ENCODE measurements at places on chromosomes 12 and 14.

DNA sequence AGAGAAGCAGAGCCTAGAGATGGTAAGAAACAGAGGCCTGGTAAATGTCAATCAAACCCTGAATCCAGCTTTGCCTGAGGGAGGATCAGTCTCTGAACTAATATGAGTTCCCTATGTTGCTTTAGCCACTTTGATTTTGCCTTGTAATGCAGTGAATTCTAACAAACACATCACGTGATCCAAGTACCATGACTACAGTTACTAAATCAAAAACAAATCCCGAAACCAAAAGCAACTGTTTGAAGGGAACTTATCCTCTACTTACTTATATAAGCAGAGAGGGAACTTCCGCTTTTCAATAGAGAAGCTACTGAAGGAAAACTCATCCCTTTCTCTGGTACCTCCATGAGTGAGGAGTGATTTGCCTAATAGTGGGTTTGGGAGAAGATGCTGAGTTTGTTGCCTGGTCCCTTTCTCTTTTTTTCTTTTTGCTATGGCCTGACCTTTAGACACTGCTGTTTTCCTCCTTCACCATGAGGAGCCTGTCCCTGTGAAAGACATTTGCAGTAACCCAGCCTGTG is 7.7 kb upstream of the PPTC7 start:
- DNase-seq, result no peak

GRCh38 chr12:53345486-53346188 is 9.5 kb upstream of the SP7 start:
- DNase-seq, result no peak

GRCh38 chr12:20199780-20200179 is 168.6 kb upstream of the PDE3A start:
- no peak for DNase-seq

GRCh38 chr14:93965946-93966474 is 10.4 kb downstream of the ASB2 start:
- DNase-seq, result no peak

GRCh38 chr12:13727707-13728195 is 253.7 kb downstream of the GRIN2B start:
- DNase-seq, result no peak

DNA sequence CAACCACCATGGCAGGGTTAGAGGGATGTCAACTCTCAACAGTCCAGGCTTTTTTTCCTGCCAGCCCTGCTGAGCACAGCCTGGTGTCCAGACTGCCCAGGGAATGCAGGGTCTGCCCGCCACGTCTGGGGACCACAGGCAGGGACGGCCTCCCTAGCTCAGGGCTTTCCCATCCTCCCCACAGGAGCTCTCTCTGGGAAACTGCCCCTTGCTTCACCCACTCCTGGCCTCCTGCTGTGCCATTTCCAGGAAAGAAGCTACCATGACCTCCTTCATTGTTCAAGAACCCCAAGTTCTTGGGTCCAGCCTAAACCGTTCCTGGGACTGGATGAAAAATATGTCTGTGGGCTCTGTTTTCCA is 4.8 kb downstream of the SCNN1A start:
- DNase-seq, result no peak

- DNase-seq, result no peak
These were observed 8.7 kb downstream of the CLEC7A start for GRCh38 chr12:10121278-10121677.

GRCh38 chr12:13099066-13099843 is 4.2 kb downstream of the GSG1 start:
- DNase-seq, result no peak

- no peak for DNase-seq
These were observed 27.8 kb upstream of the BMAL2 start for GRCh38 chr12:27304856-27305255.

GRCh38 chr14:105209646-105210045 is 28.5 kb upstream of the NUDT14 start:
- no peak for DNase-seq

DNA sequence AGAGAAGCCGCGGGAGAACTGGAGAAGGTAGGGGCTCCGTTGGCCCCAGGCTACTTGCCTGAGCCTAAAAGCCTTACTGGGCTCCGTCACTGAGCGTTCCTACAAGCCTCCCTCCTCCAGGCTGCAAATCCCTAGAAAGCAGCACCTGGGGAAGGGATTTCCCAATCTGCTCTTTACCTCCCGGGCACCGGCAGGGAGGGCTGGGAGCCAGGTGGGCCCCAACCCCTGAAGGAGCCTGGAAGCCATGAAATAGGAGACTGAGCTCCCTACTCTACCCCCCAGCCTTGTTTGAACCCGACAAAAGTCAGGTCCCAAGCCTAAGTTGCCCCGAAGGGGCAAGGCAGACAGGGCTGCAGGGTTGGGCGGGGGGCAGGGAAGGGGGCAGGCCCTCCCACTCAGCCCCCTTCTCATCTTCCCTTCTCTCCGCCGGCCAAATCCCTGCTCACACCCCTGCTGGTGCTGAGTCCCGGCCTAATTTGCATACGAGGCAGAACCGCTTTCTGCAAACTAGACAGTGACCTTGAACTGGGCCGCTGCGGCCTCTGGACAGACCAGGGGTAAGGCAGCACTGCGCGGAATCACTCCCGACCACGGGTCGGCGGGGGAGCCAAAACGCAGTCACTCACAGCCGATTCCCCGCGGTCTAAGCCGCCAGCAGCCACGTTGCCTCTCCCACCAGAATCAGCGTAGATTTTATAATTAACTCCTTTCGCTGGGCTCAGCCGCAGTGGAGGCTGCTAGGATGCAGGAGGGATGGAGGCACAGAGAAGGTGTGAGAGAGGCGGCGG is 3.7 kb upstream of the HOXC12 start:
- DNase-seq, result no peak

DNA sequence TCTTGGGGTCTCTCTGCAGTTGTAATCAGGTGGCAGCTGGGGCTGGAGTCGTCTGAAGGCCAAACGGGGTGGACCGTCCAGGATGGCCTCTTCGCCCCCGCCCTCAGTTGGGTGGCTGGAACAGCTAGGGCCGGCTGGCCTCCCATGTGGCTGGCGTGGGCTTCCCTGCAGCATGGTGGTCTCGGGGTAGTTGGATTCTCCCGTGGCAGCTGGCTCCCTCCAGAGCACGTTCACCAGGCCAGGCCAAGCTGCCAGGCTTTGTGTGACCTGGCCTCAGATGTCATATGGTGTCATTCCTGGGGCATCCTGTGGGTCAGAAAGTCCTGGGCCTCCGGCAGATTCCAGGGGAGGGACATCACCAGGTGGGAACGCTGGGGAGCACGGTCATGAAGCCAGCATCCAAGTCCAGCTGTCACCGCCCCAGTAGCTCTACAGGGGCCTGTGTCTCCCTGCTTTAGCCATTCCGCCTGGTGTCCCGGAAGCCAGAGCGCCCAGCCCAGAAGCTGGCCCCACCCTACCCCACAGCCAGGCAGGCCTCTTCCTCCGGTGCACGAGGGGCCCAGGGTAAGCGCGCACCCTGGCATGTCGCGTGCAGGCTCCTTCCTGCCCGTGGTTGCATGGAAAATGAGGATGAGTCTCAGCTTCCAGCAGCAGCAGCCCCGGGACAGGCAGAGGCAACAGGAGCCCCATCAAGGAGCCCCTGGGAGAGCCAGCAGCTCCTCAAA is 1.3 kb upstream of the NUDT14 start:
- no peak for DNase-seq

GRCh38 chr12:57157588-57158173 is 10.3 kb upstream of the LRP1-AS start:
- no peak for DNase-seq

- no peak for DNase-seq
These were observed 104.6 kb downstream of the ITPR2 start for GRCh38 chr12:26728205-26729050.

GRCh38 chr12:111458546-111459172 is 52.9 kb downstream of the SH2B3 start:
- no peak for DNase-seq

GRCh38 chr12:41151793-41152192 is 36.3 kb upstream of the PDZRN4 start:
- no peak for DNase-seq

DNA sequence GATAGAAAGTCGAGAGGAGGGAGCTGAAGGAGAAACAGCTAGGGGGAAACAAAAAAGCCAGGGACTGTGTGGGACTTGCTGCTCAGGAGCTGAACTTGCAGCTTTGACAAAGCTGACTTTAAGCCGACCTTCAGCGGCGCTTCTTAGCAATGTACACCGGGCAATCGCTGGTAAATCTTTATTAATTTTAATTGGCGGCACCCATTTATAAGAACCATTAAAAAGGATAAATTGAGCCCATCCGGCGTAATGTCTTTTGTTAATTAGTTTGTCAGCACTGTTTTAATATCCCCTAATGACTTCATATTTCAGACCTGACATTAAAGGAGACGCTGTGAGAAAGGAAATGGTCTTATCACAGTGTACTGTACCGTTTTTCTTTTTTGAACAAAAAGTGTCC is 86.2 kb upstream of the VASH1 start:
- no peak for DNase-seq

DNA sequence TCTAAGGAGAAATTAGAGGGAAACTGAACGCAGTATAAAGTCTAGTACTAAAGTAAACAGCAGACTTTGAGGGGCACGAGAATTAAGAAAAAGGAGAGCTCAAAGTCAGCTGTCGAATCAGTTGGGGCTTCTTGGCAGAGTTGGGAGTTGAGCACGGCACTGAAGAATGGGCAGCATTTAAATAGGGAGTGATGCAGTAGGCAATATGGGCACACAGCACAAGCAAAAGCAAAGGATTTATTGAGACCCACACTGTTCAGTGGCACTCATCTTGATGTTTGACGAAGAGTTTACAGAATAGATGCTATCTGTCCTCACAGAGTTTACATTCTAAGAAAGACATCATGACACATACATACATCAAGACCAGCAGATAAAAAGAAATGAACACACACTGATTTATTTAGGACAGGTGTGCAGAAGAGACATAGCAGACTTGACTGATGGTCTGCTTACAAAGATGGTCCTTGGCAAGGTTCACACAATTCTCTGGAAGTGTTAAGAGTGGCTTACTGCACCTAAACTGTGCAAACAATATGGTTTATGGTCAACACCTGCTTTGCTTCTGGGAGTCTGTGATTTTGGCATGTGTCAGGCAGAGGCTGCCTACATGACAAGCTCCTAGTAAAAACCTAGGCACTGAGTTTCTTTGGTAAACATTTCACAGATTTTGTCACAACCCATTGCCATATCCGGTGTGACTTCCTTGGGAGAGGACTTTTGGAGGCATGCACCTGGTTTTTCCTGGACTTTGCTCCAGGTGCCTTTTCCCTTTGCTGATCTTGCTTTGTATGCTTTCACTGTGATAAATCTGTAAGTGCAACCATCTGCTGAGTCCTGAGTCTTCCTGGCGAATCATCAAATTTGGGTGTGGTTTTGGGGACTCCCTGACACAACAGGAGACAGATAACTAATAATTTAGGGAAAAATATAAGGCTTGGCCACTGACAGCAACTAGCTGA is 26.3 kb downstream of the ALKBH1 start:
- DNase-seq, result no peak

- no peak for DNase-seq
These were observed 7.6 kb downstream of the EML1 start for GRCh38 chr14:99800781-99801180.

DNA sequence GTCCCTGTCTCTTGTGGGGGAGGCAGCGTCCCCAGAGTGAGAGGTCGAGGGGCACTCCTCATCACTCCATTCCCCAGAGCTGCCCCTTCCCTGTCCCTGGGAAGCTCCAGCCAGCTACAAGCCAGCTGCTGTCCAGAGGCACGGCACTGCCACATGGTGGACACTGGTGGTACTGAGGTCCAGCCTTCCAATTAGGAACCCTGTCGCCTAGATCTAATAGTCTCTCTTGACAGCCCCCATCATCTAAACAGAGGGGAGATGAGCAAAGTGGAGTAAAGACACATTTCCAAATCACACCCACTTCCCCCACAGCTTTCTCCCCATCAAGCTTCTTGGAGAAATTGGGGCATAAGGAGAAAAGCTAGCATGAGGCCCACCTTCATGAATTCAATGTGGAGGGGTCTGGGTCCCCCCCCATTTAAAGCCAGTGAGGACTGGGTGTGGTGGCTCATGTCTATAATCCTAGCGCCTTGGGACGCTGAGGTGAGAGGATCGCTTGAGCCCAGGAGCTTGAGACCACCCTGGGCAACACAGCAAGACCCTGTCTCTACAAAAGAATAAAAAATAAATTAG is 2.1 kb upstream of the INHBE start:
- no peak for DNase-seq

DNA sequence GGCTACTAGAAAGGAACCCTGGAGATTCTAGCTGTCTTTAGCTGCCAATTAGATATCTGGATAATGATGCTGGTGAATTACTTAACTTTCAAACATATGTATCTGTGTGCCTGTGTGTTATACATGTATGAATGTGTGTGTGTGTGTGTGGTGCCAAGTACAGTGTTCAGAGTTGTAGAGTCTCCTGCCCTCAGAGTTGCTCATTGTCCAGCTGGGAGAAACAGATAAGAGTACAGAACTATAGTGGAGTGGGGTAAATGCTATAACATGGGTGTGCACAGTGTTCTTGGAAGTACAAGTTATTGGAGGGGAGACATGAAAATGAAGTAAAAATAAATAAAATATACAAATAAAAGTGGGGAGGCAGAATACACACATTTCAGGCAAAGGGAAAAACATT is 23.6 kb upstream of the ADAM20 start:
- DNase-seq, result no peak

DNA sequence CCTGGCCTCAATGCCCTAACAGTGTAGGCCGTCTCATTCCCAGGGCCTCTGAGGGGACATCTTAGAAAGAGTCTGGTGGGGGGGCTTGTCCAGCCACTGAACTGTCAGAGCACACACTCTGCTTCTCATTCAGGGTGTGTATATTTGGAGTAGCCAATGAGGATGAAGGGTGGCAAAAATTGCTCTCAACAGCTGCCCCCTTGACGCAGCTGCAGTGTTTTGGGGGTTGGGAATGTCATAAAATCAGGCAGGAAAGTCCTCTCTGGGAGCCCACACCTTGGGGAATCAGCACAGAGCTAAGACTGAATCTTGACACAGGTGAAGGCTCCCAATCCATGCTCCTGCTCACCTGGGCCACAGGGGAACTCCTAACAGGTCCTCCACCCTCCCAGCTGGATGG is 1.5 kb downstream of the RASAL1 start:
- DNase-seq, result no peak

DNA sequence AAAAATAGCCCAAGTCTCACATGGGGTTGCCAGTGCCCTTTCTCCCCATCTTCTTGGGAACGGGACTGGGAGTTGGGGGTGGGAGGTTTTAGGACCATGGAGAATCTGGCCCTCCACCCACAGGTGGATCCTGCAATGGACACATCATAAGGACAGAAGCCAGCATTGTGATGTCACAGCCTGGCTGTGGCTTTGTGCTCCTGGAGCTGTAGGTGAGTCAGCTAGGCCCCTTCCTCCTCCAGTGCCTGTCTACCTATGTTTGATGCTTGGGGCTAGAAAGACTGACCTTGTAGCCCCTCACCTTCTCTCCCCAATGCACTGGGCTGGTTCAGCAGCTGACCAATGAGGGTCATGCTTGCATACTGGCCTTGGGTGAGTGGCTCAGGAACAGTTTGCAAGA is at the start of gene CCDC197:
CCDC197 (plus strand) TSS at position 220 of the 400 bp plus-strand sequence. CDS start 831 bp downstream, outside the sequence.
- no peak for DNase-seq

GRCh38 chr12:93773122-93773871 is 96.1 kb downstream of the CRADD start:
- DNase-seq, result no peak

DNA sequence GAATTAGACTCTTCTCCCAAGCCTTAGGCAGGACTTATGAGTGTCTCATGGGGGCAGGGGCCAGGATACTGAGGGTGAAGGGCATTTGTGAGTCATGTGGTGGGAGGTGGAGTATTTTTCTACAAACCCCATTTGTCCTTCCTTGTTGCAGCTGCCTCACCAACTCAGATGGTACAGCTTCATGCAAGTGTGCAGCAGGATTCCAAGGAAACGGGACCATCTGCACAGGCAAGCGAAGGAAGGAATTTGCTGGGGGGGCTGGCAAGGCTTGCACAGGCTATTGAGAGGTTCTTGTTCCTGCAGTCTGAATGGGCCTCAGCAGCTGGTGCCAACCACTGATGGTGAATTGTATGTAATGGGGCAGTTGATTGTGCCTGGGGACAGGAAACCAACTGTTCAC is 125.1 kb downstream of the STAB2 start:
- DNase-seq, result no peak

Measured in activated T-helper 1 cell treated with anti-CD3 and anti-CD28 coated beads, Interleukin-2, amount 50 U/mL, for 16 hours (primary cell).